ENCODE measurements at places on chromosomes 6 and 20. TPM values are rescaled to one million over a fixed set of nuclear protein-coding genes. Genes with fewer than 3 reads are reported as not detected.

ZNF311 gene
- total RNA-seq = 0.98 TPM

TMEM170B gene
- 1.3 TPM for total RNA-seq

DNA sequence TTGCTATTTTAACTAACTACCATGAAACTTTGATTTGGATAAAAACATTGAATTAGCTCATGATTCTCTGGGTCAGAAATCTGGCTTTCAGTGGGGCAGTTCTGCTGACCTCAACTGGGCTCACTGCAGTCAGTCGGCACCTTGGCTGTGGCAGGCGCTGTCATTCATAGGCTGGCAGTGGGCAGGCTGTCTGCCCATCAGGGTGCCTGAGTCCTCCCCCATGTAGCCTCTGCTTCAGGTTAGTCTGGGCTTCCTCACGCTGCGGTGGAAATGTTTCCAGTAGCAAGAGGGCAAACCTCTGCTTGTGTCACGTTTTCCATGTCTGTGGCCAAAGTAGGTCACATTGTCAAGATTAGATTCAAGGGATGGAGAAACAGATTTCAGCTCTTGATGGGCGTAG lies 251.0 kb upstream of the TCF21 start:
- no peak for DNase-seq

DNA sequence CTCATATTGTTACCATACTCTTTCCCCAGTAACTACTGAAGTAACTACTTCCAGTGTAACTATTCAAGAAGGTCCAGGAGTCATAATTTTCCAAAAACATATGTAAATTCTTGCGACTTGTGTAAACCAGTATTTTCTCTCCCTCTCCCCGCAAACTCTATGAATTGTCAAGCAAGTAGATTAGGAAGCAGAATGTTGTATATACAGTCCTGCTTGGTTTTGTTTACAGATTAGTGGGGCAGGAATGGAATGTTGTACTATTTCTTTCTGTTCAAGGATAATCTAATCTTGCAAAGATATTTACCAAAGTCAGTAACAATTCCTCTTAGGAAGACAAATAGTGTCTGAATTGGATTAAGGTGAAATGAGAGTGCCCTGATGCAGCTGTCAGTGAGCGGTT lies 234.9 kb upstream of the PLN start:
- DNase-seq = no peak

- no peak for DNase-seq
Measured at GRCh38 chr20:1702328-1702727, 44.7 kb upstream of the SIRPG start.

DNA sequence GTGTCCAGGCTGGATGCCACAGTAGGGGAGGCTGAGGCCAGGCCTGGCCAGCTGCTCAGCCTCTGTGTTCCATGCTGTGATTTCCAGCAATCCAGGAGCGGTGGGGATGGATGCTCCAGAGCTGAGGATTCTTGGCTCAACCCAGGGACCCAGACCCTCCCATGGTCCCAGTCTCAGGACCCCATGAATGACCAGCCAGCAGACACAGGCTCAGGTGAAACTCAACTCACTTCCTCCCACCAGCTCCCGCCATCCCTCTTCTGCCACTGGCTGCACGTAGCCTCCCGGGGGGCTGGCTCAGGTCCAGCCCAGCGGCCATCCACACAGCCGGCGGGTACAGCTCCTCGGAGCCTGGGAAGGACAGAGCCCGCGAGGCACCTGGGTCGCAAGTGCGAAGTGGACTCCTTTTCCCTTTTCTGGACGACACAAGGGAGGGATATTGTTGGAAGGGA lies 54.5 kb upstream of the DACT2 start:
- no peak for DNase-seq

All from activated CD4-positive, alpha-beta T cell treated with anti-CD3 and anti-CD28 coated beads for 36 hours (primary cell).